ENCODE measurements at places on chromosomes 1 and 21.
A peak's percentile ranks its signal among the peaks of the same experiment; 100 is the strongest.

DNA sequence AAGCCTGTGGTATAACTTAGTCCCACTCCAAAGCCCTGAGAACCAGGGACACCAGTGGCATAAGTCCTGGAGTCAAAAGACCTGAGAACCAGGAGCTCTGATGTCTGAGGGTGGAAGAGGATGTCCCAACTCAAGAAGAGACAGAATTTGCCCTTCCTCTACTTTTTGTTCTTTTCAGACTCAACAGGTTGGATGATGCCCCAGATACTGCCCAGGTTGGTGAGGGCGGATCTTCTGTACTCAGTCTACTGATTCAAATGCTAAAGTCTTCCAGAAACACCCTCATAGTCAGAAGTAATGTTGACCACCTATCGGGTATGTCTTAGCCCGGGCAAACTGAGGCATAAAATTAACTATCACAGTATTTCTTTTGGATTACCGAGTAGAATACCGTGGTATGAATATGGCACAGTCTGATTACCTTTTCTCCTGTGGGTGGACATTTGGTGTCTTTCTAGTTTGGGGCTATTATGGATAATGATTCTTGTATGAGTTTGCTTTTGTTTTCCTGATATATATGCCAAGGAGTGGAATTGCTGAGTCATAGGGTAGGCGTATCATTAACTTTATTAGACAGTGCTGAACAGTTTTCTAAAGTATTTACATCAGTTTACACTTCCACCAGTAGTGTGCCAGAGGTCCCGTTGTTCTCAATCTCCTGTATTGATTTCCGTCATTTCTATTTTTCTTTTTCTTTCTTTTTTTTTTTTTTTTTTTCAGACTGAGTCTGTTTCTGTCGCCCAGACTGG lies 3.2 kb upstream of the CHAF1B start:
- no peak for DNase-seq

DNA sequence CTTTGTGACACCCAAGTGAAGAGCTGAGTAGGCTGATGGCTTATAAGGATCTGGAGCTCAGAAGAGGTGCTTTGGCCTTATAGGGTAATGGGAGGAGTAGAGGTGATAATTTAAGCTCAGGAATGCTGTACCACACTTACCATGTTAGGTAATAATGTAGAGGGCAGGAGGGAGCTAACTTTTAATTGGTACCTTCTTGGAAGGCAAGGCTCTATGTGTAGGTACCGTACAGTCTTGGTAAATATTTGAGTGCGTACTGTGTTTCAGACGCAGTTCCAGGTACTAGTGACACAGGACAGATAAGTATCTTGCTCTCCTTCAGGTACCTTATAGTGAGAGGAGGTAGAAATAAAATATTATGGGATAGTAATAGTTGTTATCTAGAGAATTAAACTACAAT lies 16.8 kb downstream of the CAMSAP2 start:
- DNase-seq: no peak

DNA sequence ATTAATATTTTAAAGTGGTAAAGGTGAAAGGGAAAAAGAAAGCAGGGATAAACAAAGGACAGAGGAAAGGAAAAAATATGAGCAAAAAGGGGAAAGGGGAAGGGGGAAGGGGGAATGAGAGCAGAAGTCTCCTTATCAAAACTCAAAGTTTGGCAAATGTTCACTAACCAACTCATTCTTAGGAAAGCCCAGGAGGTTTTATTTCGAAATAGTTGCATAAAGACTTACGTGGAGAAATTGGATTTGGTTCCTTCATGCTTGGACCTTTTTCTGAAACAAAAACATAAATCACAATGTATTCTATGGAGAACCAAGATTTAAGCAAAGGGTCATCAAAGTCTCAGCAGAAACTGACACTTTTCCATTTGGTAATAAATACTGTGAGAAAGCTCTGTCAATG lies 188.1 kb downstream of the TGFBR3 start:
- no peak for DNase-seq

GRCh38 chr1:173917635-173918493 lies 737 bp upstream of the SERPINC1 start:
- DNase-seq: no peak

DNA sequence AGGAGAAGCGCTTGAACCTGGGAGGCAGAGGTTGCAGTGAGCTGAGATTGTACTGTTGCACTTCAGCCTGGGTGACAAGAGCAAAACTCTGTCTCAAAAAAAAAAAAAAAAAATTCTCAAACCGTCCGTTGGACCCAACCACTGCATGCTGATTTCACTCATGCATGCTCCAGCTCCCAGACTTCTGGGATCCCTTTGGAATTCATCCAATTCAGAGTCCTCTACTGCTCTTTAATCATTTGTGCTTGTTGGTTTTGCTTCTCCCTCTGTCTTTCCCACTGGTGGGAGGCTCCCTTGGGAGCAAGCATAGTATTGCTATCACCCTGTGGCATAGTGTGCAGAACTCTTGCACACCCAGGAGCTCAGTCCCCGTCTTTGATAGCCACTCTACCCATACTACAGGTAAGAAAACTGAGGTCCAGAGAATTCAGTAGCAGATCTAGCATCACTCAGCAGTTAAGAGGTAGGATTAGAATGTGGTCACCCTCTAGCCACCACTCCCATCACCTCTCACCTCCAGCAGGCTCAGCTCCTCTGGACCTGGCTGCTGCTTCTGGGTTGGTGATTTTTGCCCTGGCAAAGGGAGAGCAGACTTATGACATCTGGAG lies 3.1 kb upstream of the LMNA start:
- no peak for DNase-seq

GRCh38 chr1:86741947-86742572 lies 37.7 kb downstream of the SH3GLB1 start:
- DNase-seq: peak; percentile 16

DNA sequence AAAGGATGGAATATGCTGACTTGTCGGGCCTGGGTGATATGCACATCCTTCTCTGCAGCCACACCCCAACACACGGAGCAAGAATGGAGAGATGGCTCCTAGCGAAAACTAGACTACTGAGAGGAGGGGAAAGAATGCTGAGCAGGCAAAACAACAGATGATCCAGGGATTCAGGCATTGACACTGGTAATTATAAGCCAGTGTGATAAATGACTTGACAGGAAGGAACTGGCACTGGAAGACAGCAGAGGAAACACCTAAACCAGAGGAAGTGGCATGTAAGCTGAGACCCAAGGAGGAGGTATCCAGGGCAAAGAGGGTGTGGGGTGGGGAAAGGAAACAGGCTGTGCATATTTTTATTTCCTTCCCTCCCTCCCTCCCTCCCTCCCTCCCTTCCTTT lies 31.7 kb upstream of the KHDRBS1 start:
- DNase-seq: no peak

- DNase-seq: peak; percentile 37
Measured at GRCh38 chr1:9315411-9316079, 22.9 kb downstream of the SPSB1 start.

GRCh38 chr21:34201481-34201858 lies 128.1 kb downstream of the MRPS6 start:
- no peak for DNase-seq

DNA sequence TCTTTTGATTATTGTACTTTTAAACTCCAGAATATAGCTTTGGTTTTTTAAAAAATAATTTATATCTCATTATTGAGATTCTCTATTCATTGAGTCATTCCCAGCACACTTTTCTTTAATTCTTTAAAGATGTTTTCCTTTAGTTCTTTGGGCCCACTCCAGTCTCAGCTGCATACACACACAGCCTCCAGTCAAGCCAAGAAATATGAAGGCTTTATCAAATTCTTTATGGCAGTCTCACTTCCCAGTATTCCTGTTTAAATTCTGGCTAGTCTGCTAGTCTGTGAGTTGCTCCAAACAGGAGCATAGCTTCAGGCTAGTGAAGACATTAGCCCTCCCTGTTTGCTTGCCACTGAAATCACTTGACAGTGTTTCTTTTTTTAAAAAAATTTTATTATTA lies 61.2 kb downstream of the CRP start:
- DNase-seq: no peak

DNA sequence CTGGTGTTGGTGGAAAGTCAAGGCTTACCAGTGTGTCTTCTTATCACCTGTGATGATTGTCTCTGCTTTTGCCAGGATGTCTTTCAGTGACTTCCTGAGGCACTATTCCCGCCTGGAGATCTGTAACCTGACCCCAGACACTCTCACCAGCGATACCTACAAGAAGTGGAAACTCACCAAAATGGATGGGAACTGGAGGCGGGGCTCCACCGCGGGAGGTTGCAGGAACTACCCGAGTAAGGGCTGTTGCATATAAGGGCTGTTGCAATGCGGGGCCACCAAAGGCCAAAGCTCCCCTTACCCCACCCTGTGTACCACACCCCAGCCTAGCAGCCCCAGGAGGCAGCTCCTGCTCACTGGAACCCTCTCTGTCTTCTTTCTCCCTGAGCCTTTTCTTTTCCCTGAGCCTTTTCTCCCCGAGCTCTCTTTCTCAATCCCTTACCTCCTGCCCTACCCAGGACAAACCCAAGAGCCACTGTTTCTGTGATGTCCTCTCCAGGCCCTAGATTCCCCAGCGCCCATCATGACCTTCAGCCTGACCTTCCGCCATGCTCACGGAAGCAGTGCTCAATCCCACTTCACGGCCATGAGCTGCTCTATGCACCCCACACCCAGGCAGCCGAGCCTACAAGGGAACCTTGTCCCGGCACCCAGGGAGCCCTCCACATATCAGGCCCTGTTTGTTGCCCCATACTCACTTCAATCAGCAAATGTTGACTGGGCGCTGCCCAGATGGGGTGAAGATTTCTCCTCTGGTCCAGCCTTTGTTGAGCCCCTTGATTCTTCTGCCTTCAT lies 40.6 kb downstream of the CAPN2 start:
- no peak for DNase-seq

DNA sequence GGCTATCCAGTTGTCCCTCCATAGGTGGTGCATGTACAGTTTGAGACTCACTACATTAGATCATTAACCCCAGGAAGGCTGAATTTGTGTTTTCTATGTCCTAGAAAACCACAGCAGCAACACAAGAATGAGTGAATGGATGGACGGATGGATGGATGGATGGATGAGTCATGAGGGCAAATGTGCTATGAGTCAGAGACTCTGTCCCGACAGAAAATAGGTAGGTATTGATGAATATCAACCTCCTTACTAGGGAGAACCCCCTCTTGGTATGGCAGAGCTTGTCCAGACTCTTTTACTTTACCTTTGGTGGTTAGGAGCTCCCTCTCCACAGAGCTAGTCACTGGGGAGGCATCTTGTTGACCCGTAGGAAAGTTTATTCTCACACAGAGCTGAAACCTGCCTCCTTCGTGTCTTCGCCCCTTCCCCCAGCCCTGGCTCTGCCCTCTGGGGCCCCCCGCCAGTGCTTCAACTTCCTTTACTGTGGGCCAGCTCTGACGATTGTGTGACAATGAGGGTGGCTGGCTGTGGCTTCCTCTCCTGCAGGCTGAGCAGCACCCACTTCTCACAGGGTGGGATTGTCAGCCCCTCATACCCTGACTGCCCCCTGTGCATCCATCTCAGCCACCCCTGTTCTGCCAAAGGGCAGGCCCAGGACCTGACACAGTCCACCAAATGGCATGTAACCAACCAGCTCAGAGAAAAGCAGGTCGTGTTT lies 145.2 kb downstream of the FOXD2 start:
- DNase-seq: no peak

GRCh38 chr1:31381394-31382294 lies 8.8 kb upstream of the FABP3 start:
- DNase-seq: no peak

- no peak for DNase-seq
Measured at GRCh38 chr1:54989968-54990810, 8.5 kb upstream of the BSND start.
